ENCODE measurements at places on chromosomes 2 and 18.

GRCh38 chr18:51867767-51868166 is 472.2 kb upstream of the DCC start:
- DNase-seq, result no peak

DNA sequence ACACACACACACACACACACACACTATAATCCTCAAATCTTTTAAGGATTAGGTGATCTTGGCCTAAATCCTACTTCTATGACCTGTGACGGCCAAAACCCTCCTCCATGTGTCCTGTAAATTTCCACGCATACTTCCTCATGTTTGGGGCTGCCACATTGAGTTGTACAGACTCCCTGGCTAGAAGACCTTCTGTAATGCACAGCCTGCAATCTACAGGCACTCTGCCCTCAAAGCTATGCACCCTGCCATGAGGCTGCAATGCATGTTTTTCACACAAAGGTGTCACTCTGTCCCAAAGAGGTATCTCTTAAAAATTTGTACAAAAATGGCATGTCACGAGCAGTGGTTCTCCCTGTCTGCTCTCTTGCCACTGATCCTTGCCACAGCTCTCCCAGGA is 26.4 kb upstream of the B4GALT6 start:
- no peak for DNase-seq

- DNase-seq, result no peak
Measured at GRCh38 chr2:182682210-182682609, 33.8 kb upstream of the DNAJC10 start.

DNA sequence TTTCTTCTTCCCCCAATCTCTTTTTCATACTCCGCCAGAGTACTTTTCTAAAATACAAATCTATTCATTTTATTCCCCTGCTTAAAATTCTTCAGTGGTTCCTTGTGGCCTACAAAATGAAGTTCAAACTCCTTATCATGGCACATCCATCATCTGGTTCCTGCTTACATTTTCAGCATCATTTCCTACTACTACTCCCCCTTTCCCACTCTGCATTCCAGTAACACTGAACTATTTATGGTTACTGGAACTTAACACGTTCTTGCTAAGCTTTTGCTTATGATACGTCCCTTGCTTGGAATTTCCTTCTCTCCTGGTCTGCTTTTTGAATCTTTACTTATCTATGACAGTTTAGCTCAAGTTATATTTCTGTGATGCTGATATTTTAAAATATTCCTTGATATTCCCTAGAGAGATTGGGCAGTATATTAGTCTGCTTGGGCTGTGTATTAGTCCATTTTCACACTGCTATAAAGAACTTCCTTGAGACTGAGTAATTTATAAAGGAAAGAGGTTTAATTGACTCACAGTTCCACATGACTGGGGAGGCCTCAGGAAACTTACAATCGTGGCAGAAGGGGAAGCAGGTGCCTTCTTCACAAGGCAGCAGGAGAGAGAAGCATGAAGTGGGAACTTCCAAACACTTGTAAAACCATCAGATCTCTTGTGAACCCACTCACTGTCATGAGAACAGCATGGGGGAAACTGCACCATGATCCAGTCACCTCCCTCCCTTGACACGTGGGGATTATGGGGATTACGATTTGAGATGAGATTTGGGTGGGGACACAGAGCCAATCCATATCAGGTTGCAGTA is 53.2 kb downstream of the BMPR2 start:
- no peak for DNase-seq

DNA sequence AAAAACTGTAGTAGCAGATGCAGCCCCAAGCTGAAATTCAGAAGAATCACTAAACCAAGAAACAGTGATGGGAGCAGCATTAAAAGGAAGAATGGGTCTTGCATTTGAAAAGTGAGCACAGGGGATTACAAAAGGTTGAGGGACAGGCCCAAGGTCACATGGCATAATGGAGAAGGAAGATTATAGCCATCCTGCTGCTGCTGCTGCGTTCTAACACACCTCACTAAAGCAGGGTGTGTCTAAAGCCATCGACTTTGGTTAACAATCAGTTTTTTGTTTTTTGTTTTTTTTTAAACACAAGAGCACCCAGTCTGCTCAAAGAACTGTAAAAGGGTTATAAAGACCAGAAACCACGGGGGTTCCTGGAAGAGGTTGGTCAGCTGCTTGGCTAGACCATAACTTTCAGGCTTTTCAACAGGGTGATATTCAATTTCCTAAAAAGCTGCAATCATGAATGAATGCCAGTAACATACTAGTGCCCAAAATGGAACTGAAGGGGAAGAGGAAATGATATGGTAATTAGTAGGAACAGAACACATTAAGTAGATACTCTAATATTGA is 102.6 kb downstream of the MYO5B start:
- no peak for DNase-seq

- DNase-seq, result no peak
Measured at GRCh38 chr2:46531863-46532262, 52.5 kb downstream of the TMEM247 start.

DNA sequence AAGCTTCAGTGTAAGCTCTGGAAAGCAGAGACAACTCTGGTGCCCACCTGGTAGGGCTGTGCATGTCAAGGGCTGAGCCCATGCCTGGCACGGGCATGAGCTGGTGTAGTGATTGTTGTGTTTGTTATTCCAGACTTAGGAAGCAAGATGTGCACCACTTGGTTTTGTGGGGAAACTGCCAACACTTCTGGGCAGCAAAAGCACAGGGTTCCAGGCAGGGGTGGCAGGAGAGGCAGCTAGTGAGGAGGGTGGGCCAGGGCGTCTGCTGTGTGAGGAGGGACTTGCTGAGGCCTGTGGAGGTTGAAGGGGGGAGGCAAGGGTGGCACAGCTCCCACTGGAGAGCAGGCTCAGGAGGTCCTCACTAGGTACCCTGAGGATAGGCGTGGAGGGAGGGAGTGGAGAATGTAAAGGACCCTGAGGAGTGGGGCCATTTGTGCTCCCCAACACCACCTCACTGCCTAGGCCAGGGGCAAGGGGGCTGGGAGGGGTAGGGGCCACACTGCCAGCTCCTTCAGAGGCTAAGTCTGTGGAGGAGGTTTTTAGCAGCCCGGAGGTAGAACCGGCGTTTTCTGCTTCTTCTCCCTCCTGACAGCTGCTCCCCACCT is 104.0 kb upstream of the POU3F3 start:
- no peak for DNase-seq

DNA sequence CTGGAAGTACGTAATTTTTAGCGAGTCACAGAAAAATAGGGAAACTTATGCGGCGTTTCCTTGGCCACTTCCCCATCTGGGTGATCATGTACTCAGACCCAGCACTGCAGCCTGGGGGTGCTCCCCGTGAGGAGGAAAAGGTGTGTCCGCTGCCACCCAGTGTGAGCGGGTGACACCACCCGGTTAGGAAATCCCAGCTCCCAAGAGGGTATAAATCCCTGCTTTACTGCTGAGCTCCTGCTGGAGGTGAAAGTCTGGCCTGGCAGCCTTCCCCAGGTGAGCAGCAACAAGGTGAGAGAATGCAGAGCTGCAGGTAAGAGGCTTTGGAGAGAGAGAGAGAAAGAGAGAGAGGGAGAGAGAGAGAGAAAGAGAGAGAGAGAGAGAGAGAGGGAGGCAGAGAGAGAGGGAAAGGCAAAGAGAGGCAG is at the start of gene IL1R2:
Gene IL1R2 (plus strand): TSS at position 240 of the 425 bp plus-strand sequence. CDS start 16,616 bp downstream, outside the sequence.
- no peak for DNase-seq

GRCh38 chr2:227871375-227871791 is at the start of gene DAW1:
DAW1 (plus strand) TSS chr2:227871631; CDS start chr2:227871690, 59 bp downstream.
- peak; percentile 81 for DNase-seq

DNA sequence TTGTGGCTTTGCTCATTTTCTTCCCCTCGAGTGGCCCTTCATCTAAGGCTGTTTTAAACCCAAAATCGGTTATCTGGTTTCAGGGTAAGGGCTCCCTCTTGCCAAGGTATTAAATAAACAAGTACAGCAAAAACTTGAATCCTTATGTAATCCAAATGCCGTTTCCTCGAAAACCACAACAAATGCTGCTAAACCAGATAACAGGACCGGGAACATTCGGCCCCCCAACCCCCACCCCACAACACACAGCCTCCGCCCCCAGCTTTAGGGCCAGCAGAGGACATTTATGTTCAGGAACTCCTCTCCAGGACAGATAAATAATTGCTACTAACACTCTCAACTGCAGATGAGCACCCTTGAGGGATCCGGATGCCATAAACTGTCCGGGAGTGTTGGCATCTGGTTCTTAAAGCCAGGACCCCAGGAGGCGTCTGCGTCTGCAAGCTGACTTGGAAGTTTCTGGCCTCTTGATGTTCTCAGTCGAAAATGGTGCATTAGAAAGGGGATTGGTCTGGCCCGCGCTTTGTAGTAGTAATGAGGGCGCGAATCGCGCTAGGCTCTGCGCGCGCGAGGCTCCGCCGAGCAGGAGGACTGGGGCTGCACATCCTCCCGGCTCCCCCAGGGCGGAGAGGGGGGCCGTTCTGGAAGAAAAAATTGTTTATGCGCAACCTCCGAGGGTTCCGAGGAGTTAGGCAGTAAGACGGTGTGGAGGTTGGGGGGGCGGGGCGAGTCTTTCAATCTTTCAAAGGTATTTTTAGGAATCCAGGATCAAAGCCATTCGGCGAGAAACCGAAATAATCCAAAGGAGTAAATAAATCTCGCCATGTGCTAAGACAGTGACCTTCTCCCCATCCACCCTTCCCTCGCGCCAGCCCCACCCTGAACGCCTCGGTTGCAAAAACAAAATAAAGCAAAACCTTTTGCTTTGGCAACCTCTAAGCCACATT is 3.9 kb upstream of the ID2 start:
- peak; percentile 60 for DNase-seq

DNA sequence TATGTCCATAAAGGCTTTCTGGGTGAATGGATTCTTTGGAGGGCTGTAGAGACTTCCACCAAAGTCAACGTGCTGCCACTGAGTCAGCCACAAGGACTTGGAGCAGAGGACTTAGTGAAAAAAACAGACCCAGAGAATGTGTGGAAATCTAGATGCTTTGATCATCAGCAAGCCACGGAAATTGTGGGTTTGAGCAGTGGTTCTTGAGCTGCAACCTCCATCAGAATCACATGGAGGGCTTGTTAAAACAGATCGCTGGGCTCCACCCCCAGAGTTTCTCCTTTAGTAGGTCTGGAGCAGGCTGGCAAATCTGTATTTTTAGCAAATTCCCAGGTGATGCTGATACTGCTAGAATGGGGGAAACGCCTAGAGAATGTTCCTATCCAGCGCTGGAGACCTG is 95.3 kb downstream of the RBM43 start:
- DNase-seq, result no peak
